ENCODE measurements at places on chromosomes 6 and 20.

- no peaks in the 10 kb centered on the region for H3K36me3 ChIP-seq
- H3K4me3 ChIP-seq = no peak overlapping the region
- DNase-seq = no peak
- H3K27ac ChIP-seq = no peak overlapping the region
These were observed 64.7 kb downstream of the RFX6 start for GRCh38 chr6:116941727-116942126.

DNA sequence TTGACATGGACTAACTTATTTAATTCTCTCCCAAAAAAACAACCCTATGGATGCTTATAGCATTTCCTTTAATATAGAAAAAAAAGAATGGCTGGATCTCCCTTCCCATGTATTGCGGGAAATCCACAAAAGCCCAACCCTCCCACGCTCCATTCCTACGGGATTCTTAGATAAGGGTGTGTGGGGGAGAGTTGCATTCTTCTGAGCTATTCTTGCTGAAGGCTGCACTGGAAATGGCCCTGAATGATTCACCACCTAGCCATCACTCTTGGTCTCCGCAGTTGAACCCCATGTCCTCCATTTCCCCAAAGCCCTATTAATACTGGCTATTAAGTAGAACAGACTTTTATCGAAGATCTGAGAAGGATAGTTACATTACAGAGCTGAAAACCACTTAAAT, 41.9 kb upstream of the ADGRF5 start:
- H3K4me3 ChIP-seq = no peak overlapping the region
- no peak for DNase-seq
- no peaks in the 10 kb centered on the region for H3K4me1 ChIP-seq
- H3K27ac ChIP-seq = no peak overlapping the region

DNA sequence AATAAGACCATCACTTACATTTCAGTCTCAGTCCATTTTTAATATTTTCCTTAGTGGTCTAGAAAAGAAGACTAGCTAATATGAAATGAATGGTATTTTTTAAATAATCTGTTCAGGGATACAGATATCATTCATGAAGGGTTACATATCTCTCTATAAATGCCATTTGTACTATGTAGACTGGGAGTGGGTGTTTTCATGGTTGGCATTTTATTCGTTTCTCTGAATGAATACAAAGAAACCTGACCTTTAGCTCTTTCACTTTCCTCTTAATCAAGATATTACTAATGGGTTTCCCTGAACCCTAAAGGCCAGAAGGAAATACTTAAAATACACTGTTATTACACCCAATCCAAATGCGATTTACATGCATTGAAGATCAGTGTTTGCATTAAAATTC, 788.9 kb downstream of the TBC1D32 start:
- H3K4me1 ChIP-seq = no peaks in the 10 kb centered on the region
- H3K36me3 ChIP-seq = no peaks in the 10 kb centered on the region
- no peak overlapping the region for H3K27ac ChIP-seq
- no peaks in the 10 kb centered on the region for H3K27me3 ChIP-seq
- H3K4me3 ChIP-seq = no peak overlapping the region

DNA sequence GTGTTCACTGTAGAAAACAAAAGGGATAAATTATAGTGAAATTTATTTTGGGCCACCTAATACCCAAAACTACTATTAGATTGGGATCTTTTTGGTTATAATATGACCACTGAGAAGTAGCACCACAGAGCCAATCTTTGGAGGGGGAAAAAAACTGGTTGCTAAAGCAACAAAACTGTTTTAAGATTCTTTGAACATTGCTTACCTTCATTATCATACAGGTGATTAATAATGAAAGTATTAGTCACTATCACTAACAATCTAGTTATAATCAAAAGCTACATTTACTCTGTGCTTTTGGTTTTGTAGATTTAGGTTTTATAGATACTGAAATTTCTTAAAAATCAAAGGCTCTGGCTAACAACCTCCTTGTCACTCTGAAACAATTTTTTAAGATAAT, 31.7 kb downstream of the STX7 start:
- no peaks in the 10 kb centered on the region for H3K27me3 ChIP-seq
- no peaks in the 10 kb centered on the region for H3K36me3 ChIP-seq
- H3K4me1 ChIP-seq = peaks cover 10% of the 10 kb centered on the region
- H3K27ac ChIP-seq = no peak overlapping the region
- no peak for DNase-seq
- H3K4me3 ChIP-seq = no peak overlapping the region

GRCh38 chr6:98845211-98846020, 11.0 kb downstream of the POU3F2 start:
- DNase-seq = peak; percentile 68
- H3K27me3 ChIP-seq = peaks cover 86% of the 10 kb centered on the region
- H3K36me3 ChIP-seq = no peaks in the 10 kb centered on the region
- peaks cover 16% of the 10 kb centered on the region for H3K4me1 ChIP-seq

DNA sequence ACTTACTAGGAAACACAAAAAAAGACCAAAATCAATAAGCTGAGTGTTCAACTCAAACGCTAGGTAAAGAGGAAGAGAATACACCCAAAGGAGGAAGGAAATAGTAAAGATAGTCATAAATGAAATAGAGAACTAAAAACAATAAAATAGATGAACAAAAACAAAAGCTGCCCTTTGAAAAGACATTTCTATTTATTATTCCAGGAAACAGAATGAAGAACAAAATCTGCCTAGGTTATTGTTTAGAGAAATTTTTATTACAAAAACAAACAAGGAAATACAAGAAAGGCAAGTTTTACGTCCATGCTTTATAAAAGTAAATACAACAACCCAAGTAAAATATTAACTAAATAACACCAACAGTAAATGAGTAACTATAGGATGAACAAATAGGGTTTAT, 20.1 kb downstream of the HLA-DMB start:
- no peaks in the 10 kb centered on the region for H3K36me3 ChIP-seq
- no peak overlapping the region for H3K4me3 ChIP-seq
- H3K27ac ChIP-seq = no peak overlapping the region
- peaks cover 32% of the 10 kb centered on the region for H3K27me3 ChIP-seq
- H3K4me1 ChIP-seq = no peaks in the 10 kb centered on the region

DNA sequence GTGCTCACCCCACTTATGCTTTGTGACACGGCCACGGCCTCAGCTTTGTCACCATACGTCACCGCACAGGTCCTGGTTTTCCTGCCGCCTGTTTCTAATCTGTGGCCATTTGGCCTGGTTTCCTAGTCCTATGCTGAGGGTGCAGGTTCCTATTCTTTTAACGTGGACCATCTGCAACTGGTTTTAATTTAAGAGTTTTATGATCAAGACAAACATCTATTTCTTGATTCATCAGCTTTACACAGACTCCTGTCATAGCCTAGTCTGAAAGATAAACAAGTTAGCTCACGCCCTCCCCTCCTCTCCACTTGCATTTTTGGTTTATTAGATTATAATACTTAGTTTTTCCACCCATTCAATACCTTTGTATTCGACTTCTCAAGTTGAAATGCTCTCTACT, 97.5 kb upstream of the RPS6KA2 start:
- no peaks in the 10 kb centered on the region for H3K27me3 ChIP-seq
- H3K4me1 ChIP-seq = peaks cover 2% of the 10 kb centered on the region
- no peak for DNase-seq
- no peak overlapping the region for H3K27ac ChIP-seq
- no peak overlapping the region for H3K4me3 ChIP-seq

DNA sequence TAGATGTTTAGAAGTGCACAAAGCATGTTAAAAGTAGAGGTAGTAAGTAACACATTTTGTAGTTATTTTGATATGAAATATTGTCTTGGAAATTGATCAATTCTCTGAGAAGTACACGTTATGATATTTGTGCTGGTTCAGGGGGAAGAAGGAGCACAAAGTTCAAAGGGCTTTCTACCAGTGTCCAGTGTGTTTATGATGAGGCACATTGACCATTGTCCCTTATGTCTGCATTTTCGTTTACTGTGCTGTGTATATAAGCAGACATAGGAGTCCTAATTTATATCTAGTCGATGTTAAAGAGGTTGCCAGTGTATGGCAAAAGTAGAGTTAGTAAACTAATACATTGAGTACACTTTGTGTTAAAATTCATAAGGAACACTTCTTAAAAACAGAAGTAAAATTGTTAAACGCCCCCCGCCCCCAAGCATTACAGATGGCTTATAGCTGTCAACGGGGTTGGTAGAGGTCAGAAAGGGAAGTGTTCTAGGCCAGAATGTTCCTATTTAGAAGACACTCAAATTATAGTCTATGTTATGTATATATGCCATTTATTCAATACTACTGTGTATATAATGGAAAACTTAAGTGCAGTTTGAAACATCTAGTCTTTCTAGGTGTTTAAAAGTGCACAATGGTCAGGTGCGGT, 13.3 kb upstream of the HMGN4 start:
- no peak overlapping the region for H3K4me3 ChIP-seq
- H3K27me3 ChIP-seq = peaks cover 5% of the 10 kb centered on the region
- H3K4me1 ChIP-seq = peaks cover 29% of the 10 kb centered on the region
- no peak overlapping the region for H3K27ac ChIP-seq

DNA sequence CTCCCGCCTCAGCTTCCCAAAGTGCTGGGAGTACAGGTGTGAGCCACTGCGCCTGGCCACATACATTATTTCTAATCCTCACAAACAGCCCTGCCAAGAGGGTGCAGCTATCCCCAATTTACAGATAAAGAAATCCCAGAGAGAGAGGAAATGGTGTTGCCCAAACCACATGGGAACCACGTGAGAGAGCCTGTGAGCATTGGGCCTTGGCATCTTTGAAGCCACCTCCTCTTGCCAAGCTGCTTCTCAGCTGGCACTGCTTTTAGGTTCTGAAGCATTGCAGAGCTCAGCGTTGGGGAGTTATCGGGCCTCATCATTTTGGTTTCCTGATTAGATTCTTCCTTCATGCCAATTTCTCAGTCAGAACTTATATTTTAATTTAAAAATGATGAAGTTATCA, 80.3 kb downstream of the CTNNBL1 start:
- H3K4me1 ChIP-seq = peaks cover 4% of the 10 kb centered on the region
- H3K27ac ChIP-seq = no peak overlapping the region
- no peak overlapping the region for H3K4me3 ChIP-seq

GRCh38 chr20:1734269-1734858, 76.8 kb upstream of the SIRPG start:
- peaks cover 2% of the 10 kb centered on the region for H3K27me3 ChIP-seq
- peak; percentile 55 for DNase-seq
- H3K4me3 ChIP-seq = no peak overlapping the region
- no peak overlapping the region for H3K27ac ChIP-seq

DNA sequence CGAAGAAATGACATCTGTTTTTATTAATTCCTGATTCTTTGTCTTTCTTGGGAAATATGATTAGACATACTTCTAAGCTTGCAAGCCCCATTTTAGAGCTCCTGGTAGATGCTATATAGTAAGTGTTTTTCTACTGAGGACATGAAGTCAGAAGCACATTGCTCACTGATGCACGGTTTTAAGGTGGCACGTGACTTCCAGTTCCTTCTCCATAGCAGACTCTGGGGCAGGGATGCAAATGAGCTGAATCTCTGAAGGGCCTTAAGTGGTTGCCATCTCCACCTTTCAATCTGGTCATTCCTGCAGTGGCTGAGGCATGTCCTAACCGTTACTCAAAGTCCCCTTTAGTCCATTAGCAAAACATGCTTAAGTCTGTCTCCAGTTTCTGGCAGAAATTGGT, 421.2 kb upstream of the HTR1E start:
- no peaks in the 10 kb centered on the region for H3K4me1 ChIP-seq
- no peak for DNase-seq
- H3K36me3 ChIP-seq = no peaks in the 10 kb centered on the region
- H3K27ac ChIP-seq = no peak overlapping the region

- H3K4me1 ChIP-seq = peaks cover 2% of the 10 kb centered on the region
- H3K27ac ChIP-seq = no peak overlapping the region
- no peak overlapping the region for H3K4me3 ChIP-seq
- no peak for DNase-seq
- H3K27me3 ChIP-seq = no peaks in the 10 kb centered on the region
These were observed 11.4 kb downstream of the DDX27 start for GRCh38 chr20:49230561-49231133.

DNA sequence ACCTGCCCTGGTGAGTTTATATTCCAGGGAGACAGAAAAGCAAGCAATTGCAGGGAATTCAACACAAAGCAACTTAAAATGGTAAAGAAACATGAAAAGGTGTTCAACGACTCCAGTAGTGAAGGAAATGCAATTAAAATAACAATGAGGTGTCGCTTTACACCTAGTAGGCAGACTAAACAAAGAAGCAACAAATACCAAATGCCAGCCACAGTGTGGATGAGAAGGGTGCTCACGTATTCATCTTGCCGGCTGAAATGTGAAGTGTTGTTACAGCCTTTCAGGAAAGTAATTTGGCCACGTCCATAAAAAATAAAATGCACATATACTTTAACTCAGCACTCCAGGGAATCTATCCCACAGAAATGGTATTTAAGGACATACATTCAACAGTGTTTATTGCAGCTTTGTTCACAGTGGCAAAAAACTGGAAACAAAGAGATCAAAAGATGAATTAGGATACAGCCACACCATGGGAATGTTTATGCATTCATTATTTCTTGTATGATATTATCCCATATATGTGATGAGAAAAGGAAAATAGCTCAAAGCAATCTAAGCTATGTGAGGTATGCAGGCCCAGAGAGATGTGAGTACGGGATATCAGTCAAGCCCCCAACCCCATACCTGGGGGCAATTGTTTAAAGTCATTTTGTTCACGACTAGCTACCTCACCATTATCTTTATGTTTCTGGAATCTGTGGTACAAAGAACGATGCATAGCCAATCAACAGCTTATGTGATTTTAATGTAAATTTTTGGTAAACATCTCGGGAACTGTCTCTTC, 266.0 kb upstream of the SOX4 start:
- no peaks in the 10 kb centered on the region for H3K4me1 ChIP-seq
- H3K27ac ChIP-seq = no peak overlapping the region
- no peaks in the 10 kb centered on the region for H3K36me3 ChIP-seq
- DNase-seq = no peak

DNA sequence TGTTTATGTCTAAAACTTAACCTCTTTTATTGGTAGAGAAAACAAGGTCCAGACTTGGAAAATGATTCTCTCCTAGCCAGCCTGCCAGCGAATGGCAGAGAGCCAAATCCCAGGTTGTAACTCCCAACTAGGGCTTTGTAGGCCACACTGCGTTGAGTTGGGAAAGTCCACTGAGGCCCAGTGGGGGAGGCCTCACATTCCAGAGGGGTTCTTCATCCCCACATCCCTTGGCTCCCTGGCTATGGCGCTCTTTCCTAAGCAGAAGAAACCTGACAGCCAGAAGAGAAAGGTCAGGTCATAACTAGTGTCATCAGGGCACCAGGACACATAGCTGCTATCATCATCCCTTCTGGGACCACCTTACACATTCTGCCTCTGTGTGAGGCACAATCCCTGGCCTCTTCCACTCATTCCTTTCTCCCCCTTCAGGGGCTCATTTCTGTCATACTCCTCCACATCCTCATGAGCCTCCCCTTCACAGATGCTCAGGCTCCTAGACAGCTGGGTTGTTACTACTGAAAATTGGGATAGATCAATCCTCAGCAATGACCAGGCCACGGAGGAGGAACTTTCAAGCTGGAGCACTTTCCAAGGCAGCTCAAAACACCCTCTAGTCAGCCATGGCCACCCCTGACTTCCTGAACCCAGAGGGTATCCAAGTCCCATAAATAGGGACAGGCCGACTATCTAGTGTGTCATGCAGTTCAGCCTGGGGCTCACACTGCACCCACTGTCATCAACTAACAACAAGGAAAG, 48.6 kb downstream of the TCP11 start:
- no peak overlapping the region for H3K27ac ChIP-seq
- H3K4me1 ChIP-seq = no peaks in the 10 kb centered on the region
- H3K4me3 ChIP-seq = no peak overlapping the region
- H3K36me3 ChIP-seq = no peaks in the 10 kb centered on the region
- peaks cover 10% of the 10 kb centered on the region for H3K27me3 ChIP-seq

GRCh38 chr6:13203145-13203544, 125.2 kb downstream of the TBC1D7 start:
- no peak for DNase-seq
- H3K27me3 ChIP-seq = no peaks in the 10 kb centered on the region
- no peak overlapping the region for H3K4me3 ChIP-seq

- no peak overlapping the region for H3K27ac ChIP-seq
- H3K27me3 ChIP-seq = no peaks in the 10 kb centered on the region
- peak overlapping the region; percentile 37 for H3K4me3 ChIP-seq
- peaks cover 40% of the 10 kb centered on the region for H3K36me3 ChIP-seq
These were observed 1.5 kb downstream of the PABPC1L start for GRCh38 chr20:44911264-44911921.

All from activated CD4-positive, alpha-beta T cell treated with anti-CD3 and anti-CD28 coated beads, Interleukin-2, amount 10 ng/mL, durations not matched to agents 7 days and 5 days (primary cell).